ENCODE measurements at places on chromosomes 11 and 22.

DNA sequence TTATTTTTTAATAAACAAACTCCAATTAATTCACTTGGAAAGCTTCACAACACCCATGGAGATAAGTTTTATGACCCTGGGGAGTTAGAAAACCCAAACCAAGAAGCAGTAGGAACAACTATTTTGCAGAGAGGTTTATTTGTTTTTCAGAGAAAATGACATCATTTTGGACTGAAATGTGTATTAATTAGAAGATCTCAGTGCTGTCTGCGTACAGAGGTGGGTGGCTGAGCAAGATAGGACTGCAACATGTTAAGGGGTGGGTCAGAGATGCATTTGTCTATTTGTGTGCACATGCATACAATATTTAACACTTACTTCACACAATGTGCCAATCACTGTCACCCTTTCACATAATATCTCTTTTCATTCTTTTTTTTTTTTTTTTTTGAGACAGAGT is 1.1 kb downstream of the SCGB1A1 start:
- no peak for DNase-seq

- no peak for DNase-seq
Measured at GRCh38 chr11:63937713-63938478, 906 bp upstream of the NAA40 start.

DNA sequence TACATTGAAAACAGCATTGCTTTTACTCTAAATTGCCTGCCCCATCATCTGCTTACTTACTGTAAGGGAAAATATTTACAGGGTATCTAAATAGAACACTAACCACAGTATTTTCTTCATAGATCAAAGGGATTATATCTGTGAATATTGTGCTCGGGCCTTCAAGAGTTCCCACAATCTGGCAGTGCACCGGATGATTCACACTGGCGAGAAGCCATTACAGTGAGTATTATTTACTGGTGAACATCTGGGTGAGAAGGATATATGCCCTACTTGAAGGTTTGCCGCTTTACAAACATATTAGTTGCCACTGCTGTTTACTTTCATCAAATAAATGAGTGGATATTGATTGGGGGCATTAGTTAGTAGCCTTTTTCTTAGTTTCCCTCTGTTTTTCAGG is 5.9 kb upstream of the CNTF start:
- DNase-seq, result no peak

DNA sequence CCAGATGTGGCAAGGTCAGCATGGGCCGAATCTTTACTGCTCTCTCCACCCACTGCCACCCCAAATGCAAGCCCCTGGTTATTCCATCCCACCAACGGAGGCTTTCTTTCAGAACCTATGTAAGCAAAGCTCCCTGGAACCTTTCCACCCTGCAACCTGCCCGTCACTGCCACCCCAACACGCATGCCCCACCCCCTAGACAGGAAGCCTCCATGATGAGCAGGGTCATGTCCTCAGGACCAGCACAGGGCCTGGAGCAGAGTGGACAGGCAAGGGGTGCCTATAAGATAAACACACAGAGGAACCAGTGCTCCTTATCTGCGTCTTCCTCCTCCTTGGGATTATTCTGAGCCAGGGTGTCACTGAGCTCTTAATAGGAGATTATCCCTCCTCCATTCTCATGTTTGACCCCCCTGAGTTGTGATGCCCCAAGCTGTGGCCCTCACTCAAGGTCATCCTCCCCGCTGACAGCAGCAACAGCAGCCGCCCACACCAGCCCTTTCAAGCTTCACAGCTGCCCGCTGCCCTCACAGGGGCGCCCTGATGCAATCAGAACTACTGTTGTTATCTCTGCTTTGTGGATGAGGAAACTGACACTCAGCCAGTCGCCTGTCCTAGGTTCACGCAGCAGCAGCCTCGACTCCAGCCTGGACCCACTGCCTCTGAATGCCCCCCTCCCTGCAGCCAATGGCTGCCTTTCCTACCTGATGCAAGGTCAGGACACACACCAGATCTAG is 647.3 kb downstream of the TBC1D22A start:
- no peak for DNase-seq

DNA sequence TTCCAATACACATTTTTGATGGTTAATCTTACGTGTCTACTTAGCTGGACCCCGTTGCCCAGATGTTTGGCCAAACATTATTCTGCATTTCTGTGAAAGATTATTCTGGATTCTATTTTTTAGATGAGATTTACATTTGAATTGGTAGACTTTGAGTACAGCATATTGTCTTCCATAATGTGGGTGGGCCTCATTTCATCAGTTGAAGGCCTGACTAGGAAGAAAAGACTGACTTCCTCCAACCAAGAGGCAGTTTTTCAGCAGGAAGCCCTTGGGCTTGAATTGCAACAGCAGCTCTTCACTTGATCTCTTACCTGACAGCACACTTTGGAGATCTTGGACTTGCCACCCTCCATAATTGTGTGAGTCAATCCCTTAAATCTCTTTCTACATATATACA is 58.7 kb downstream of the FDX1 start:
- no peak for DNase-seq

GRCh38 chr11:11422411-11423128 is 69.5 kb upstream of the CSNK2A3 start:
- no peak for DNase-seq

DNA sequence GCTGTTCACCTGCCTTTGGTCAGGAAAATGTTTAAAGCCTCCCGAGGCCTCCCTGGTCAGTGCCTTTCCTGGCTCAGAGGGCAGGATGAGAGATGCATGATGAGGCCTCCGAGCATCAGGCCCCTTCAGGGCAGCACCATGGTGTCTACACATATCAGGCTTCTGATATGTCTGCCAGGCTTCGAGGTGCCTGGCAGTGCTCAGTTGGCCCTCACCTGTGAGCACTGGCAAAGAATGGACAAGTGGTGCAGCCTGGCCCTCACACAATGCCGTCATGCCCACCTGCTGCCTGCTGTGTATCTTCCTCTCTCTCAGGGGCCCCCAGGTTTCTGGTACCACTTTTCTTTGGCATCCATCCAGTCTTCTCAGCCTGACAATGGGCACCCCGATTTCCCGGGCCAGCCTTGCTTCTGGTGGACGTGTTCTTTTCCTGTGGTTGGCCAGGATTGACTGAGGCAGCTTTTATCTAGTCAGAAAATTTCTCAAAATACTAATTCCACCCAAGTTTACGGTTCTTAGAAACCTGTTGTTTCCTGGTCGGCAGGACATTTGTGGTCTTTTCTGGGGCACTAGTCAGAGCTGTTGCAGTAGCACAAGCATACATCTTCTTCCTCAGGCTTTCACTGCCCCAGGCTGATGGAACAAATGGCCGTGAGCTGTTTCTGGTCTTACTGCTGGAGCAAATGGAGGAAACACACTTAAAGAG is 76.8 kb upstream of the SUSD2 start:
- DNase-seq, result no peak

DNA sequence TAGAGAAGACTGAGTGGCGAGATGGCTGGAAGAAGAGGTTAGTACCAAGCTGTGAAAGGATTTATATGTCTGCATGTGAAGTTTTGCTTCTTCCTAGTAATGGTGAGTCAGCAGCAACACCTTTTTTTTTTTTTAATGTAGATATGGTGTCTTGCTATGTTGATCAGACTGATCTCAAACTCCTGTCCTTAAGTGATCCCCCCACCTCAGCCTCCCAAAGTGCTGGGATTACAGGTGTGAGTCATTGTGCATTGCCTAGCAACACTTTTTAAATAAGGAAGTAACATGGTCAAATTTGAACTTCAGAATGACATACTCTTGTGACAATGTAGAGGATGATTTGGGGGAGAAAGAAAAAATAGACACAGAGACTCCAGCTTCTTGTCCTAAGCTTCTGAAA is 6.5 kb upstream of the CSTPP1 start:
- DNase-seq, result no peak

DNA sequence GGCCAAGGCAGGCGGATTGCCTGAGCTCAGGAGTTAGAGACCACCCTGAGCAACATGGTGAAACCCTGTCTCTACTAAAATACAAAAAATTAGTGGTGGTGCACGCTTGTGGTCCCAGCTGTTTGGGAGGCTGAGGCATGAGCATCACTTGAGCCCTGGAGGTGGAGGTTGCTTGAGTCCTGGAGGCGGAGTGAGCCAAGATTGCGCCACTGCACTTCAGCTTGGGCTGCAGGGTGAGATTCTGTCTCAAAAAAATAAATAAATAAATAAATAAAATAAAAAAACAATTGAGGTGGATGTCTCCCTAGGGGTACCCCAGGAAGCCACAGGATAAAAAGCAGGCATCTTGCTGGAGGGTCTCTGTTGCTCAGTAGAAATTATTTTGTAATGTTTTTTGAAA is 14.1 kb downstream of the PTPRJ start:
- DNase-seq, result no peak

- DNase-seq, result no peak
Measured at GRCh38 chr11:128680906-128681305, 13.0 kb upstream of the FLI1 start.

GRCh38 chr11:92311616-92312449 is 87.2 kb downstream of the FAT3 start:
- DNase-seq, result no peak

- DNase-seq, result no peak
Measured at GRCh38 chr22:29964776-29965175, 81.8 kb downstream of the MTMR3 start.

DNA sequence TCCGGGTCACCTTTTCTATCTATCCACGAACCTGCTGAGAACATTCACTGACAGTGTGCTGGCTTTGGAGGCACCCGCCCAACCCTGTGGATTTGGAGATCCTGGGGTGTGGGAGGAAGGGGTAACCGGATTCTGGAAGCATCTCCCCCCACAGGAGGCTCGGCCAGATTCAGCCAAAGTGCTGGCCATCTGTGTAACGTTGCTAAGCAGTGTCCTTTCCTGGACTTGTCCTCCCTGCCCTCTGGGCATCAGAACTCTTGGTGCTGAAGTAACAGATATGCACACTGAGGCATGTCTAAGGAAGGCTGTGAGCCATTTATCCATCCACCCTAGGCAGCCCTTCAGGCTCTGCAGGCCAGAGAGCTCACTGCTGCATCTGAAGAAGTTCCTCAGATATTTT is 85.7 kb downstream of the SNX19 start:
- no peak for DNase-seq

GRCh38 chr11:117097389-117098268 is 599 bp downstream of the SIK3 start:
- peak; percentile 32 for DNase-seq

DNA sequence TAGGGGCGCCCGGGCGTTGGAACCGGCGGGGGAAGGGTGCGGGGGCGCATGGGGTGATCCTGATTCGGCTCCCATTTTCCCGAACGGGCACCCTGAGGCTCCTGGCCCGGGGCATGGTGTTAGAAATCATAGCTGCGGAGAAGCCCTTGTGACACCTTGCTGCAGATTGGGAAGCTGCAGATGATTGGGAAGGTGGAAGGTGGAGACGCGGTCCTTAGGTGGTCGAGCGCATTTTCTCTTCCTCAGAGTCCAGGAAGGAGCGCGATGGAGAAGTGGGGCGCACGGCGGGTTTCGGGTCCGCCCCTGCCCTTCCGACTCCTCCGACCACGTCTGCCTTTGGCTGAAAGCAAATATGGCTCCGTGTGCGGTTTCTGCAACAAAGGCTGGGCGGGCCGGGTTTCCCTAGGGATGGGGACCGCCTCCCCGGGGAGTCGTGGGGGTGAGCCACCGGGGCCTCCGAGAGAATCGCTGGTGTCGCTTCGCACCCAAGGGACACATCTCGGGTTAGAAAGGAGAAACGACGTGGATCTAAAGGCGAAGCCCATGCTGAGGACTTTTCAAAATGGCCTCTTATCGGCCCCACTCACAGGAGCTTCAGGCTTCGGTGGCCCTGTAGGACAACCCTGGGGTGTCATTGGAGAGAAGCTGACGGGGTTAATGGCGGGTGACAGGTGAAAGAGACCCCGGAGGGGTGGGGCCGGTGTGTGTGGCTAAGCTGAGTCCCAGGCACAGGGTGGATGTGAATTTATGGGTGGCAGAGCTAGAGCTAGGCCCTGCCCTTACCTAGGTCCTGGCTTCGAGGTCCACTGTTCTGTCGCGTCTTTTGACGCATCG is 707 bp upstream of the FTH1 start:
- peak; percentile 28 for DNase-seq

- no peak for DNase-seq
Measured at GRCh38 chr11:36162006-36162882, 127.0 kb downstream of the COMMD9 start.

DNA sequence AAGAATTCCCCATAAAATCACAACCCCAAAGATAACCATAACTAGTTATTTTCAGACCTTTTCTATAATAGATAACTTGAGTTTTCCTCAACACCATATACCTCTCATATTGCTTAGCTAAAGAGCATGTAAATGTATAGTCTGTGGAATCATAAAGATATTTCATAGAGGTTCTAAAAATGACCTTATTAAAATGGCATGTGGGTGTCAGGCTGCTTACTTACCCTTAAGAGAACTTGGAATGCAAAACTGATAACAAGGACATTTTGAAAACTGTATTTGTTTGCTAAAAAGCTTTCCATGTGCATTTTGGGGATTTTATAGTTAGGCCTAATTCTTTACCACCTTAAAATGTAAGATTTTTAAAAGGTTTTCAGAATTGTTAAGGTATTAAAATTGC is 4.7 kb downstream of the SIK2 start:
- no peak for DNase-seq

DNA sequence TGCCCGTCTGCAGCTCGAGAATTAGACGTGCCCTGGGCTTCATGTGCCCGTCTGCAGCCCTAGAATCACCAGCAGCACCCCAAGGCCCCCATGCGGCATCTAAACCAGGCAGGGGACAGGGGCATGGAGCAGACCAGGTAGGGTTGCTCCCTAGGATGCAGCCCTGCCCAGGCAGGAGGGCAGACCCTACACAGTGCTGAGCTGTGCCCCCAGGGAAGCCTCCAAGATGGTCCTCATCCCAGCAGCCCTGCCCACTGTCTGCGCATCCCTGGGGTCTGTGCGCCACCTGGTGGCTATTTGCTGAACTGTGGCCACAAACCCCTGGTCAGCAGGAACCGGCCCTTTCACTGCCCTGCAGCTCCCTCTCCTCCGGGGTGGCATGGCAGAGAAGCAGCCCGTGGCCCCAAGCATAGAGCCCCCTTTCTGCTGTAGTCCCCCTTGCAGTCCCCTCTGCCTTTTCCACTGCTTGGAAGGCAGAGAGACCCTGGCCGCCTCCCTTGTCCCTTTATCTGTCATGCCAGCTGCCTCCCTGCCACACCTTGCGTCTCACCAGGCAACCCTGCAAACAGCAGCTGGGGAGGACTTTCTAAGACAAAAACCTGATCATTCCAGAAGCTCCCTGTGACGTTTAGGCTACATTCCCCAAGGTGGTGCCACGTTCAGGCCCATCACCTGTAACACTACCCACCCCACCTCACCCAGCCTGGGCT is 86.6 kb downstream of the KCNQ1 start:
- peak; percentile 69 for DNase-seq

DNA sequence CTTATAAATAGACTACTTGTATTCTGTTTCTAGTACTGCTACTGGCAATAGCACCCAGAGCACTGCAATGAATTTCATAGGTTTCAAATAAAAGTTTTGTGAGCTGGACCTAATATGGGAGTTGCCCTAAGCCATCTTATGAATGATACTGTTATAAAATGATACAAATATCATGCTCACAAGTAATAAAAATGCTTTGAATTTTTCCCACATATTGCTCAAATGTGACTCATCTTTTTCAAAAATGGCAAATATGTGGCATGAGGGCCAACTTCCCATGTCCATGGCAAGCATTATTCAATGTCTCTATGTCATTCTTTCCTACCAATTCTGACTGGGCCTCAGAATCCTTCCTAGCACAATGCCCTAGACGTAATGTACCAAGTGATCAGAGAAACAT is 137.6 kb downstream of the TRPC6 start:
- DNase-seq, result no peak

- no peak for DNase-seq
Measured at GRCh38 chr22:30340911-30341685, 14.4 kb upstream of the TBC1D10A start.

GRCh38 chr11:61921446-61921845 is 4.1 kb upstream of the RAB3IL1 start:
- DNase-seq, result no peak

All from stimulated activated CD4-positive, alpha-beta T cell treated with anti-CD3 and anti-CD28 coated beads, Interleukin-12 subunit alpha, Interleukin-12 subunit beta, amount 100 ng/mL, for 4 hours (primary cell).